ENCODE measurements at places on chromosomes 16 and 17. TPM values are rescaled to one million over a fixed set of nuclear protein-coding genes. Genes with fewer than 3 reads are reported as not detected.

Gene RNF227
- total RNA-seq, result 1.1 TPM

Gene SLC12A3
- total RNA-seq, result not detected

Gene ADAMTS18
- total RNA-seq, result not detected

Gene TCAP
- total RNA-seq, result 4,965 TPM

Gene RAB26
- 1.7 TPM for total RNA-seq

Gene RHOT1
- total RNA-seq, result 77.3 TPM

DNA sequence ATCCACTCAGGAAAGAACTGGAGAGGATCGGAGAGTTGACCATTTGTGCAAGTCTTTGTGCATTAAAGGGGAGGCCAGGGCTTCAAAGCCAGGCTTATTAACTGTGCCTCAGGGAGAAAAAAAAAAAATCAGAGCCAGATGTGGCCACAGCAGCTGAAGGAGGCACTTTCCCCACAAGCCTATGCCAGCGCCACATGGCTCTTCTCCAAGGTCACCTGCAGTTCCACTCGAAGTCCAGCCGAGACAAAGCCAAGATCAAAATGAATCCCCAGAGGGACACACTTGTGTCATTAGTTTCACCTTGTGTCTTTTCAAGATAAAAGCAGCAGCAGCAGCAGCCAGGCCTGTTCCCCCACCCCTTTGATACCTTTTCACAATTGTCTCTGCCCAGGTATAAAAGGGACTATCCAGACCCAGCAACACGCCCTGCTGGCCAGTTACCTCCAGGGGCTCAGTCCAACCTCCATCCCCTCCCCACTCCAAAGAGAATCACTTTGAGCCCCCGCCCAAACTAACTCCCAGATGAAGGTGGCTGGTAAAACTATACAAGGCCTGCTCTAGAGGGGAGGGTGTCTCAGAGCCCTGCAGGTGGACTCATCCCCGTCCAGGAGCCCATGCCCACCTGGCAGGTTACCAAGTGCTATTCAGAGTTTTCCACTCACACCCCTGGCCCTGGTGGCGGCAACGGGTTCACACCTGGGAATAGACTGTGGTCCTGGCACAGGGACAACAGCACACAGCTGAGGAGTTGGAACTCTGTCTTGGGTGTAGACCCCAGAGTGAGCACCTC lies 29.2 kb downstream of the AXIN2 start:
- peak; percentile 60 for DNase-seq

GRCh38 chr16:2243031-2243528 lies 6.8 kb downstream of the DNASE1L2 start:
- DNase-seq, result peak; percentile 33

DNA sequence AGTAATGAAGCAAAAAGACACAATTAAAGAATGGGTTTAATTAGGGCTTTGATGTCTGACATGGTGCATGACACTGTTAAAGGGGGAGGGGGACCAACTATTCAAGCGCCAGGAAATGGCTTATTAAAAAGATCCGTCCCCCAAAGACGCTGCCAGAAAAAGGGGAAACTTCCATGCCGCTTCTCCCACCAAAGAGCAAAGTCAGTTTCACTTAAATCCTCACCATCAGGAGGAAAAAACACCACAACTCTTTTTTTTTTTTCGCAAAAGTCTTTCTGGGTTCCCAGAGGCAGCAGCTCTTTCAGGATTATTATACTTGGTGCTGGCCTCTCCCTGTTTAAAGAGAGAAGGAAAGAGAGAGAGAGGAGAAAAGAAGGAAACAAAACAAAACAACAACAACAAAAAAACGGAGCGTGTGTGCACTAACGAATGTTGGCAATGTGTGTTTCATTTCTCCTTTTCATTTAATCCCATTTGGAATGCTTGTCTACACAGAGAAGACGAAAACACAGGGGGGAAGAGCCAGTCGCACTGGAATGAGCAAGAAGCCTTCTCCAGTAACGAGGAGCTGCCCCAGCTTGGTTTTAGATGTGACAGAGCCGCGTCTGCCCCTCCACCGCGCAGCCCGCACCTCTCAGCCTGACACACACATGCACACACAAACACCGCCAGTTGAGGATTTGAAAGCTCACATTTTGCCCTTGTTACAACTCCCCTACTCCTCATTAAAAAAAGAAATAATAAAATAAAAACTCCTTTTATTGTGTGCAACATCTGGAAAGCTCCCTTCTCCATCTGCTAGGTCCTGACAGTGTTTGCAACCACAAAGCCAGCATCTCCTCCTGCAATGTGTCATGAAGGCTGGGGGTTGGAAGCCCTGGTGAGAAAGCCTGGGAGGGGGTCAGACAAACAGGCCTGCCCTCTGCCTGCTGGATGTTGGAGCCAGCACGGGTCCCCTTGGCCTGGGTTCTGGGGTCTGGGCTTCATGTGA lies 32.7 kb upstream of the AXIN2 start:
- no peak for DNase-seq

GRCh38 chr17:79645777-79646088 lies 34.9 kb upstream of the RBFOX3 start:
- DNase-seq, result no peak

DNA sequence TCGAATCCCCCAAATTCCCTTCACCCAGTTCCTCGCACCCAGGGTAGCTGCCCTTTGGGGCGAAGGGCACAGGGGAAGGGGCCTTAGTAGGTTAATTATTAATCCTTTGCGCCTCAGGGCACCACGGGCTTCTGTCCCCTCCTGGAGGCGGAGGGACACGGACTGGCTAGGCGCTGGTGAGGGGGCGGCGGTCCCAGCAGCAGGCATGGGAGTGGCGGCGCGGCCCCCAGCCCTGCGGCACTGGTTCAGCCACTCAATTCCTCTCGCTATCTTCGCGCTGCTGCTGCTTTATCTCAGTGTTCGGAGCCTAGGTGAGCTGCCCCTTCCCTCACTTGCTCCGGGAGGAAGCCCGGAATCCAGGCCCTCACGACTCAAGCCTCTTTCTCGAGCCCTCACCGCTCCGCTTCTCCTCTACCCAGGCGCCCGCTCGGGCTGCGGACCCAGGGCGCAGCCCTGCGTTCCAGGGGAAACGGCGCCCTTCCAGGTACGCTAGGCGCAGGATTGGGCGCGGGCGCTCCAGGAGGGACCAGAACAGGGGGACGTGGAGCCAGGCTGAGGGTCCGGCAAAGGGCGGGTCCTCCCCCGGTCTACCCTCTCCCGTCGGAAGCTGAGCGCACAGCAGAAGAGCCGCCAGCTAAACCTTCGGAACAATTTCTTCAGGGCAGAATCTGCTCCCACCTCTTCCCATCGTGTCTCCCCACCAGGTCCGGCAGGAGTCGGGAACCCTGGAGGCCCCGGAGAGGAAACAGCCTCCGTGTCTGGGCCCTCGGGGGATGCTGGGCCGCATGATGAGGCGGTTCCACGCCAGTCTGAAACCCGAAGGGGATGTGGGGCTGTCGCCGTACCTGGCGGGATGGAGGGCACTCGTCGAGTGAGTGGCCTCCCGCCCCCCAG lies at the start of gene GLTPD2:
Gene GLTPD2, plus strand, starts transcription at position 158 of the 894 bp plus-strand sequence. Its CDS starts 48 bp downstream, at position 206.
- no peak for DNase-seq

GRCh38 chr16:24700549-24701392 lies 28.7 kb upstream of the TNRC6A start:
- DNase-seq, result peak; percentile 64

DNA sequence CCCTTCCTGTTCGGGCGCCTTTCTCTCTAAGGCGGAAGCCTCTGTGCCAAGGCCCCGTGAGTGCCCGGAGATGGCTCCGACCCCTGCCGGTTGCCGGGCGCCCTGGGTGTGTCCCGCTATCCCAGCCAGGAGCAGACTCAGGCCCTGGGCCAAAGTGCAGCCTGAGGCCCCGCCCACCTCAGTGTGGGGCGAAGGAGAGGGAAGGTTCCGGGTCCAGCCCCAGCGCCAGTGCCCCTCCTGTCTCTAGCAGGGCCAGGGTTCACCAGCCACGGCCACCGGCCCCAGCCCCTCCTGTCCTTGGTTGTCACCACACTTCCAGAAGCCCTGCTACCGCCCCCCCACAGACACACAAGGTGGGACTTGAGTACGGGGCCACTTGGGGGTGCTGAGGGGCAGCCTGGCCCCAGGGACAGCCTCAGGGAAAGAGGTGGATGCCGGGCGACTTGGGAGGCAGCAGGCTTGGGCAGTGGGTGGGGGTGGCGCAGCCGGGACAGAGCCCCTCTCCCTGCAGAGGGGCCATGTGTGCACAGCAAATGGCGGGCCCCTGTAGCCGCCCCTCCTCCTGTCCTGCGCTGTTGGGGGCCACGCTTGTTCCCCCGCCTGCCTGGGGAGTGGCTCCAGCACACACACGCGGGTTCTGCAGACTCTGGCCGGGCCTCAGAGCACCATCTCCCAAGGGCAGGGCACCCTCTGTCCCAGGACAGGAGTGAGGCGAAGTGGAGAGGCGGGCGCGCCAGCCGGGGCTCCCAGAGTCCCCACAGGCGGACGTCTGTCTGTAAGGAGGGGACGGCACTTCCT lies 6.0 kb downstream of the C1QTNF8 start:
- peak; percentile 90 for DNase-seq

GRCh38 chr17:76588182-76588581 lies 2.5 kb upstream of the ST6GALNAC2 start:
- DNase-seq, result no peak

DNA sequence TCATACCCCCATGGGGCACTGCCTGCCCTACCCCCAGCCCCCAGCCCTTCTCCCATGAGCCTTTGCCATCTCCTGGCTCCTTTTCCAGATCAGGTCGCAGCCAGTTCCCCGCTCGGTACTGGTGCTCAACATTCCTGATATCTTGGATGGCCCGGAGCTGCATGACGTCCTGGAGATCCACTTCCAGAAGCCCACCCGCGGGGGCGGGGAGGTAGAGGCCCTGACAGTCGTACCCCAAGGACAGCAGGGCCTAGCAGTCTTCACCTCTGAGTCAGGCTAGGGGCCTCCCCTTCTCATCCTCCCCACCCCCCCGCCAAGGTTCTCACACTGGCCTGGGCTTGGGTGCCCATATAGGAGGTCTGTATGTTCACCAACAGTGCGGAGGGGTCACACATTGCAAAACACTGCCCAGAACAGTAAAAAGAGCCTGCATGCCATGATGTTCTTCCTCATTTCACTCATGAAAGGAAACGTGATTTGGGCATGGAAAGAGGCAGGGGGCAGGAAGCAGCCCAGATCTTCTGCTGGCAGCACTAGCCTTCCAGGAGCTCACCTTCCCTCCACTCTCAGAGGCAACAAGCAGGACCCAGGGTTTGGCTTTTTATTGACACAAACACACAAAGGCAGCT lies 7.5 kb downstream of the IFI35 start:
- DNase-seq, result peak; percentile 51

DNA sequence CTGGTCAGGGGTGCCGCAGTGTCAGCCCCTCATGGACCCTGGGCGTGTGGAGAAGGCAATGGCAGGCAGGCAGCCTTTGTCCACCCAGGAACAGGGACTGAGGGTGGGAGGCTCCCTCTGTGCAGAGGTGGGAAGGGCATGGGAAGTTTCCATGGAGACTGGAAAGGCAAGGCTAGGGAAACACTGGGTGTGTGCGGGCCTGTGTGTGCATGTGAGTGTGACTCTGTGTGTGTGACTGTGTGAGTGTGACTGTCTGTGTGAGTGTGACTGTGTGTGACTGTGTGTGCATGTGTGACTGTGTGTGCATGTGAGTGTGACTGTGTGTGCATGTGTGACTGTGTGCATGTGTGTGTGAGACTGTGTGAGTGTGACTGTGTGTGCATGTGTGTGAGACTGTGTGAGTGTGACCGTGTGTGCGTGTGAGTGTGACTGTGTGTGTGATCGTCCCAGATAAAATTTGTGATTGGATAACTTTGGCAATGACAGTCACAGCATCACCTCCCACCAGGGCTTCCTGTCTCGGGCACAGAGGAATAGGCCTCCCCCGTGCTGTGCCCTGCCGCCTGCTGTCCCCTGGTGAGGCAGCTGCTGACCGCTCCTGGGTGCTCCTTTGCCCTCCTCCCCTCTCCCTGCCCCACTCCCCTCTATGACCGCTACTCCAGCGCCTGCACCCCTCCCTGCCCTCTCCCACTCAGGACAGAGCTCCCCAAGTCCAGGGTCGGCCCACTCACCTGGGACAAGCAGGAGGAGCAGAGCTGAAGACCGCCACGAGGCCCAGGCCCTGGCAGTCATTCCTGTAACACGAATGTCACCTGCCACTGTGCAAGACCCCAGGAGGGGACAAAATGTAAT lies 698 bp downstream of the CD300C start:
- no peak for DNase-seq

DNA sequence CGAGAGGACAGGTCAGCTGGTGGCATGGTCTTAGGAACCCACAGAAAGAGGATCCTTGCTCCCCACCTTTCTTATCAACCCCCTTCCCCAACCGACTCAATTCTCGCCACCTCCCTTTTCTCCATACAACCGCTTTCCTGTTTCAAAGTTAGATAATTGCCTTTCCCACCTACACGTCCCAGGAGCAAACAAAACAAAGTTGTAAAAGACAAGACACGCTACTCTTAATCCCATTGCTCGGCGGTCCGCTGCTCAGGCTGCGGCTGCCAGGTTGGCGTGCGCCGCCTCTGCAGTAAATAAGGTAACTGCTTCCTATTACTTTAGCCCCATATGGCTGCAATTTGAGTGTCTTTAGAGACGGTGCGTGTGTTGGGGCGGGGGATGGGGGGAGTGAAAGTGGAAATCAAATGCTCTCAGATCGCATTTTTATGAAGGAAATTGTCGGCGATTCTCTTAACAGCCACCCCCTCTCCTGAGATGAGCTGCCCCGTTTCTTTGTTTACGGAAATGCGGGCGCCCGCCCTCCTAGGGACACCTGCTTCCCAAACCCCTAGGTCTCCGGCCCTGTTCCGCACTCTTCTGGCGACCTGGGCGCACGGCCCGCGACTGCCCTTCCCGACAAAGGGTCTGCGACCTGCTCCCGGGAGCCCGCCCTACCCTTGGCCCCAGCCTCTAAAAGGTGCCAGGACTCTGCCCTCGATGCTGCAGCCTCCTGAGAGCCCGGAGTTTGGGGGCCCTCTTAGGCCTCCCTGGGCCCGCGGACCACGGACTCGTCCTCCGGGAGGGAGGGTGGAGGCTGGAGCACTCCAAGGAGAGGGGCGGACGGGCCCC lies 3.7 kb upstream of the CBX8 start:
- no peak for DNase-seq

DNA sequence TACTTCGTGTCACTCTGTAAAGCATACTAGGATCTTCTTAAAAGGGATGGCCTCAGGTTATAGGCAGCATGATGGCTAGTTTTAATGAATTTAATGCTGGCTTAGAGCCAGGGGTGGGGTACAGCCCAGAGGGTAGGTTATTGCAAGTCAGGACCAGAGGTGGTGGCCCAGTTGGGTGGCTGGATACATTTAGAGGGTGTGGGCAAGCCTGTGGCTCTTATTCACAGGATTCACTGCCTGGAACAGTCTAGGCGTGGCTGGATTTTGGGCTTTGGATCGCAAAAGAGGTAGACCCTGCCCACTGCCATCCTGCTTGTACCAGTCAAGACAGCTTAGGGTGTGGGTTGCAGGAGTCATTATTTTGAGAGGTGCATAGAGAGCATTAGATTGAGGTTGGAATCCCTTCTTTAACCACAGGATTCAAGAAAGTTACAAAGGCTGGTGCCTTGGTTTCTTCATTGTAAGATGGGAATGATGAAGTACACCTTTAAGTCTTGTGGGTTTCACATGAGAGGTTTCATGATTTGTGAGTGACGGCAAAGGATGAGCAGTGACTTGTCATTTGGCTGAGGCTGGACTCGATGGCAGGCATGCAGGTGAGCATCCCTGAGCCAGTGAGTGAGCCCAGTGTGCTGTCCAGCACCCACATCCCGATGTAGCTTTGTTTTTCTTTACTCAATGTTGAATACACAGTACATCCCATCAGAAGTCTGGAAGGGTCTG lies 85.2 kb downstream of the KSR1 start:
- no peak for DNase-seq

- no peak for DNase-seq
These were observed 153.8 kb downstream of the SNX11 start for GRCh38 chr17:48261297-48261880.

- no peak for DNase-seq
These were observed 104.7 kb downstream of the UTP18 start for GRCh38 chr17:51365090-51365489.

GRCh38 chr17:34723875-34724274 lies 144.5 kb downstream of the TMEM132E start:
- no peak for DNase-seq
